CD4-positive, alpha-beta T cell treated with Interleukin-4 for 4 hours (primary cell): ENCODE measurements at places on chromosomes 3 and 15.
A peak's percentile ranks its signal among the peaks of the same experiment; 100 is the strongest.

DNA sequence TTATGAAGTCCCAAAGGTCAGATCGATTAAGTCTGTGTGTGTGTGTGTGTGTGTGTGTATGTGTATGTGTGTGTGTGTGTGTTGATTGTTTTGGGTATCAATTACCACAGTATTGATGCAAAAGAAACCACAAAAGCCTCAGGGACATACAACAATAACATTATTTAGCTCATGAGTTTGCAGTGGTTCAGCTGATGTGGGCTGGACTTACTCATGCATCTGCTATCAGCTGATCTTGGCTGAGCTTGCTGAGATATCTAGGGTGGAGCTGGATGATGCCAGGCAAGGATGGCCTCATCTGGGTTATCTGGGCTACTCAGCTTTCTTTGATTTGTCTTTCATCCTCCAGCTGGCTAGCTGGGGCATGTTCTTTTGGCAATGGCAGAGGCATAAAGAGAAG is 82.4 kb upstream of the PRR23C start:
- no peak for DNase-seq

DNA sequence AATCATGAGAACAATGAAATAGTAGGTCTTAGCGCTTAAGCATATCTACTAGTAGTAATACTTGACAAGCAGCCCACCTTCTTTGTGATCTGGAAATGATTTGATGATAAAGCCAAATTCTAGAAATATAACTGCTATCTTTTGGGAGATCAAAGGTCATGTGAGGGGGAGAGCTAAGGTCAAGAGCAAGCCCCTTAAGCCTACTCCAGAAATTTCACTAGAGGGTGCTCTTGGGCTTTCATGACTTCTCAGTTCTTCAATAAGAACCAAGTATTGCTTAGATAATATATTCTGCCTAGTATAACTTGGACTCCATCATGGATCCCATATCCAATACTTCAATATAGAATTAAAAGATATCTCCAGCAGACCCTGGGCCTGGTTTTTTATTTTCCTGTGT is 319.6 kb downstream of the ZBTB20 start:
- DNase-seq: peak; percentile 20

DNA sequence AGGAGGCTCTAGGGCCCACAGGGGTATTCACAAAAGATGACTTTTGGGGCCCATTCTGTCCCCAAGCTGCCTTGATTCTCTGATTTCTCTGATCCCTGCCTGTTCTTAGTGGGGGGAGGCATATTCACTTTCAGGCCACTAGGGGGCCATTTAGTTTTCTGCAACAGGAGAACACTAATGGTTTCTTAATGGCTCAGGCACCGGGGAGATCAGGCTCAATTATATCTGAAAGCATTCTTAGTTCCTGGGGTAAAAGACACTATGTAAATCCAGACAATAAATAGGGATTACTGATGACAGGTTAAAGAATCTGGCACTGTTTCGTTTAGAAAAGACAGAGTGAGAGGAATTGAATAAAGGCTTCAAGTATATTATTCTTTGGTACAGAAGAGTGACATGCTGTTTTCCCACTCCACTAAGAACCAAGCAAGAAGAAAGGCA is 2.5 kb upstream of the INAFM2 start:
- peak; percentile 77 for DNase-seq

DNA sequence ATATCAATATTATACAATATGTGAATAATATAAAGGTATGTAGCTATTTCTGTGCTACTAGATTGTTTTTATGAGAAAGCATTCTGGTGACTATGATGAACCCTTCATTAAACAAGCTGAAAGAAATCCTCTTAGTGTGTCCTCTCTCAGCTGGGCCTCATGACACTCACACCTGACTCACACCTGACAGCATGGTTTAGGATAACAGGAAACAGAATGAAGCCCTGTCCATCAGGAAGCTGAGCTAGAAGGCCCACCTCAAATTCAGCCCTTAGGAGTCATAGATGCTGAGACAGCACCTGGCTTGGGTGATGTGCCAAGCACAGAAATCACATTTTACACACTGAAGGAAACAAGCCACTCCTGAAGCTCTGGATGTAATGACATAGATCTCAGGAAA is 30.8 kb downstream of the CHCHD4 start:
- DNase-seq: no peak

- DNase-seq: no peak
Measured at GRCh38 chr3:182521339-182521738, 272.0 kb upstream of the ATP11B start.
